ENCODE measurements at places on chromosomes 6 and 20.
A peak's percentile ranks its signal among the peaks of the same experiment; 100 is the strongest.

GRCh38 chr20:60694763-60695162, 557.3 kb upstream of the CDH4 start:
- DNase-seq: peak; percentile 6

- no peak for DNase-seq
Measured at GRCh38 chr6:99490608-99491007, 24.6 kb downstream of the USP45 start.

- DNase-seq: no peak
Measured at GRCh38 chr6:56393615-56394612, 146.5 kb upstream of the COL21A1 start.

GRCh38 chr20:60036746-60037499, 78.7 kb downstream of the CDH26 start:
- no peak for DNase-seq

DNA sequence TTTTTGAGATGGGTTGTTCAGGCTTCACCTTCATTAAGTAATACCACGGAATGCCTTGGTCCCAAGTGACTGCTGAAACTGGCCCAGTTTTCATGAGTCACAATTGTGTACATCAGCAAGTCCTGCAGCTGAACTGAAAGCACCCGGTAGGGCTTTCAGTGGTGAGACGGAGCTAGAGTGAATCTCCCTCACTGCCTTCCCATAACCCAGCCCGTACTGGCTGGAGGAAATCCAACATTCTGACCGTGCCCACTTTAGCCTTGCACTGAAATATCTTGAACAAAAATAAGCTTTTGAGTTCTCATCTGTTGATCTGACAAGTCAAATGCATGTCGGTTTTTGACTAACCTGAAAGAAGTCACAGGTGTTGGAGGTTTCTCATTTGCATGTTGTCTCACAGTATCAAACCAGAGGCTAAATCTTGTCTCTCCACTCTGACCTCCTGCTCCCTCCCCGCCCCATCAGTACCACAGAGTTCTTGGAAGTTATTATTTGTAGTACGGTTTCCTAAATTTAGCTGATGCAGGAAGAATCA, 35.9 kb downstream of the DUSP22 start:
- peak; percentile 27 for DNase-seq

- no peak for DNase-seq
Measured at GRCh38 chr20:62733891-62734290, 25.3 kb downstream of the NTSR1 start.

GRCh38 chr6:130424710-130425109, 58.9 kb downstream of the TMEM200A start:
- no peak for DNase-seq

GRCh38 chr6:150313781-150314180, 55.0 kb upstream of the IYD start:
- no peak for DNase-seq

GRCh38 chr6:10309457-10310329, 105.2 kb downstream of the TFAP2A start:
- DNase-seq: no peak

- DNase-seq: no peak
Measured at GRCh38 chr6:76533661-76534060, 461.2 kb upstream of the IMPG1 start.

DNA sequence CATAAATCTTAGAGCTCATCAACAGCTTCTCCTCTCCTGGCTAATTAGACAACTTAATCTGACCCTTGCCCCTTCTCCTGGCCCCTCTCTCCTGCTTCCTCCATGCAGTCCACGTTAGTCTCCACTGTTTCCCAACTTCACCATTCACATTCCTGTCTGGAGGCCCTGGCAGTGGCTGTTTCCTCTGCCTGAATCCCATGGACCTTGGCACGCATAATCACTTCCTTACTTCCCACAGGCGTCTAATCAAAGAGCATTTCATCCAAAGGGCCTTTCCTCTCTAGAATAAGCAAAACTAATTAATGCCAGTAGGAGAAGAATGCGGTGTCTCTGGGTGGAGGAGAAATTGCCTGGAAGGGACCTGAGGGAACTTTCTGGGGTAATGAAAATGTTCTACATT, 16.4 kb upstream of the XRN2 start:
- no peak for DNase-seq

DNA sequence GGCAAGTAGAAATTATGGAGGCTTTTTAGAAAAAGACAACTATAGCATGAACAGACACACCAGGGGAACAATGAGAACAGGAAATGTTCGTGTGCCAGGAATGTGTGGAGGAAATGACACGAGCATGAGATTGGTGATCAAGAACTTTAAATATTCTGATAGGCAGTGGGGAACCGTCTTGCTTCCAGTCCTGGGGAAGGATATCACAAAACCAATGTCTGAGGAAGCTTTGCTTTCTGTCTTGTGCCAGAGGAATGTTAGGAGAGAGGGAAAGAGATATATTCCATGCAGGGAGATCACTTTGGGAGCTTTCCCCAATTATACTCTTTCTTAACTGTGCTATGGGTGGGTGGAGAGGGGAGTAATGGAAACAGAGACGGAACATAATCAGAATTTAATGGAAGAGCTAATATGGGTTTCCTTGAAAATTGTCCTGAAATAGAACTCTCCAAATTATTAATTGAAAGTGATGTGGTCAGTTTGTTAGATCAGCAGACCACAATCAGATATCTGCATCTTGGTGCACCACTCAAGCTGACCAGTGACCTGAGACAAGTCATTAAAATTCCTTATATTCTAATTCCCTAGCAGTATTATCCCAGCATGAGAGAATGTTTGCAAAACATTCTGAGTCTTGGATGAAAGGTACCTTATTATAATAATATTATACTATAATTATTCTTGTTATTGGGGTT, 178.2 kb downstream of the SOX4 start:
- no peak for DNase-seq

GRCh38 chr20:63325554-63326313, 32.7 kb downstream of the COL20A1 start:
- no peak for DNase-seq

DNA sequence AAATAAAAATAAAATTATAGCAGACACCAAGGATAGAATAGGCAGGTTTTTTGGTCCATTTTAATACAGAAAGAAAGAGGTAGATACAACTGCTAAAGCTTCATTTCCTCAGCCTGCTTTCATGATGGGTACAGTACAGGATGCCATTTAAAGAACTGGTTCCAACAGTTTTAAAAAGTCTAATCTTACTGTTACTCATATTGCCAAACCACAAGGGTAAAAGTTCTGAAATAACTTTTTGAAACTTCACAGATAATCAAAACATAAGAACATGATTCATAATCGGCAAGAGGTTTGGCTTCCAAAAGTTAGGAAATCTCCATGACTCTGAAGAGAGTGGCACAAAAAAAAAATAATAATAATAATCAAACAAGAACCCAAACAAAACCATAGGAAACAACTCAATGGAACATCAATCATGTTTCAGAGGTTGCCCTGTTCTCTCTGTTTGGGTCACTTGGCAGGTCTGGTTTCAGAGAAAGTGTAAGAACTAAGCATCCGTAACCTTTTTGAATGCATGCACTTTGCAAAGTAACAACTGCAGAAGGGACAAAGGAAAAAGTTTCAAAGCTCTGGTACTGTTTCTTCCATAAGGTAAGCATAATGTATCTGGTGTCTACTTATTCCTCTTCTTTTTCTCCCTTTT, 79.7 kb downstream of the SMLR1 start:
- no peak for DNase-seq

- peak; percentile 41 for DNase-seq
Measured at GRCh38 chr6:159608961-159609651, 83.9 kb downstream of the SOD2 start.

GRCh38 chr20:18289306-18289705, 979 bp downstream of the ZNF133 start:
- DNase-seq: no peak

DNA sequence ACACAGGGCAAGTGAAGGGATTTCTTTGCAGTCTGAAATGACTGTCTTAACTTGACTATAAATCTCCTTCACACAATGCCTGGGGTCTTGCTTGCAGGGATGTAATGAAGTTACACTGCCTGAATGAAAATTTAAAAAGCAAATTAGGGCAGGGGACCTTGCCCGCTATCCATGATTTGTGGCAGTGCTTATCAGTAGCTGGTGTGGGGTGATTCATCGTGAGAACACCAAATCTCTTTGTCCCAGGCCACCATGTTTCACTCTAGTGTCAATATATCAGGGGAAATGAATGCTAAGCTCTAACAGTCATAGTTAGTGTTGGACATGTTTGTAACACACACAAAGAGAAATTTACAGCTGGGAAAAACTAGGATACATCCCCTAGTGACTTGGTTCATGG, 713.7 kb upstream of the EPHA7 start:
- no peak for DNase-seq

DNA sequence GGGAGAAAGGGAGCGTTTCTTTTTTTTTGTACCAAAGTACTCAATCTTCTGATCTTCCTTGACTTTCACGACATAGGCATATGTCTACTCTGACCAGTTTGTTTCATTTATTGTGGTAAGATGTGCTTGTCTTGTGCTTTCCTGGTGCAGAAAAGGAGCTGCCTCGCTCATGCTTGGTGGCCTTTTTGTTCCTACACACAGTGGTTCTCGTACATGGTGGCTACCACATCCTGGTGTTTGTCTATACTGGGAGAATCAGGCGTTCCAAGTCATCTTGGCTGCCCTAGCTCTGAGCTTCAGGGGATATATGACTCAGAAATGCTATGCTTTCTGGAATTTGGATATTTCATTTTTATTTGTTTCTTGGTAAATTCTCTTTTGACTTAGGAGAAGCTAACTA, 31.8 kb downstream of the MYB start:
- DNase-seq: peak; percentile 23

DNA sequence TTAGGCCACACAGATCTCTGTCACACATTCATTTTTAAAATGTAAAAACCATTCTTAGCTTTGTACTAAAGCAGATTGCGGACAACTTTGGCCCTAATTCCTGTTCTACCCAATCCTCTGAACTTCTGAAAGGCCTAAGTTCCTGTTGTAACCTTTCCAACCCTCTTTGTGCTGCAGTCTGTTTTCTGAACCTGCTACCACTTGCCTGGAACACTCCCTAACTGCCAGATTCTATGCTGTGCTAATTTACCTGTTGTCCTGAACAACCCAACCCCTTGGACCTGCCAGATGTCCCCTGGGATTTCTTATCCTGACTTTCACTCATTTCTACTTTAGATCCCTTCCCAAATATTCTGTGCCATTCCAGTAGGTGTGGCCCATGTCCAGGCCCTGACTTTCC, 398.7 kb downstream of the ZFAND3 start:
- DNase-seq: no peak

- no peak for DNase-seq
Measured at GRCh38 chr6:118562959-118563358, 14.9 kb downstream of the PLN start.

- no peak for DNase-seq
Measured at GRCh38 chr6:165984729-165985275, 182.8 kb downstream of the TBXT start.

DNA sequence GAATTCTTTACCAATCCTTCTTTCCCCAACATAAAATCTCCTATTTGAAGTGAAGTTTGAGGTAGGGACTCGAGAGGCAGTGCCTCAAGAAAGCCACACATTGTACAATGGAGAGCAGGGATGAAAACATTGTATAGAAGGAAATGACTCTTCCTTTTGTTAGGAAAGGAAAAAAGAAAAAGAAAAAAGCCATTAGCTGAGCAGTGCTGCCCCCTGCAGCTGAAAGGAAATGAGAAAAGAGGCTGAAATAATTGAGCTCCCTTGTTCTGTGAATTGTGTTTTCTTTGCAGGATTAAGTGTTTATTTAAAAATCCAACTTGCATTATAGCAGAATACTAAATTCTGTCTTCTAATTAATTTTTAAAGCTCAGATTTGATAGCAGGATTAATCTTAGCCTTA, 162.9 kb upstream of the SASH1 start:
- peak; percentile 17 for DNase-seq

- no peak for DNase-seq
Measured at GRCh38 chr6:163984124-163984936, 569.8 kb downstream of the QKI start.

- no peak for DNase-seq
Measured at GRCh38 chr6:150565945-150566344, 33.7 kb upstream of the PLEKHG1 start.

GRCh38 chr6:30727920-30728553, 7.9 kb downstream of the TUBB start:
- DNase-seq: no peak

DNA sequence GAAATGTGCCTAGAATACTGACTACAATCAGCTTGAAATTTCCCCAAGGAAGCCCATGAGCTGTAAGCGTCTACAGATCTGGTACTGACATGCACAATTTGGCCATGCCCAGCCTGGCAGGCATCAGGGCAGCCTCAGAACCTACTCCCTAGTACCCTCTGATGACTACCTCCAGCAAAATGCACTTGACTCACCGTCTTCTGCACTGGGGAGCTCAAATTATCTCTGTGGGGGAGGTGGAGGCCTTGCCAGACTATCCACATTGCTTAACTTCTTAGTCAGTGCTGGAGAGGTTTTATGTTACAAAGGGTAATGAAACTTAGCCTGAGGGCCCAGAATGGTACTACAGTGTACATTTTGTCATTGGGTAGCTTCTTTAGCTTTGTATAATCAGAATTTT, 126.0 kb upstream of the ADGRF1 start:
- DNase-seq: no peak

- DNase-seq: no peak
Measured at GRCh38 chr20:20407891-20408805, 40.2 kb downstream of the INSM1 start.

- DNase-seq: peak; percentile 22
Measured at GRCh38 chr6:108846628-108847027, 1.6 kb upstream of the ARMC2 start.

GRCh38 chr6:160919723-160920440, 71.7 kb upstream of the MAP3K4 start:
- DNase-seq: no peak

GRCh38 chr6:17178754-17179529, 77.1 kb downstream of the STMND1 start:
- no peak for DNase-seq

DNA sequence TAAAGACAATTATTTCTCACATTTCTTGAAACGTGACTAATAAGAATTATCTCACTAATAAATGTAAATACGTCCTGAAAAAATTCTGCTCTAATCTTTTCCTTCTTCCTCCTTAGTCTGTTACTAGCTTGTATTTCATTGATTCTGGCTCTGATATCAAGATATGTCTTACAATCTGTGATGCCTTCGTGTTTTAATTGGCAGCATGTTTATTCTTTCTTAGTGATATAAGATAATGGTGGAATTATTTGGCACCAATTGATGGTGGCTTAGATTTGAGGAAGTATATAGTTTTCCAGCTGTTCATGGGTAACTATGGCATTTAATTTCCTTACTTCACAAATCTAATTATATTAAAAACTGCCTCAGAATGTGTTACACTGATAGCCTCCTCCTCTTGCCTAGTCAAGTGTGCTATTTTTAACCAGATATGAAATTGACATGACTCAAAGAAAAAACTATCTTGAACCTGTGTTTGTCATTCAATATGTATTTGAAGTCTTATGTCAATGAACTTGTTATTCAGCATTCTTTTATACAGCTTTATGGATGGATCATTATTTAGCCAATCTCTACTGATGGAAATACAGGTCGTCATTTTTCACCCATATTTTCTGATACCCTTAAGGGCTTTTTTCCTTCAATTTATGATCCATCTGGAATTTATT, 5.3 kb downstream of the CCNC start:
- no peak for DNase-seq
